ENCODE measurements at places on chromosomes 4 and X.

DNA sequence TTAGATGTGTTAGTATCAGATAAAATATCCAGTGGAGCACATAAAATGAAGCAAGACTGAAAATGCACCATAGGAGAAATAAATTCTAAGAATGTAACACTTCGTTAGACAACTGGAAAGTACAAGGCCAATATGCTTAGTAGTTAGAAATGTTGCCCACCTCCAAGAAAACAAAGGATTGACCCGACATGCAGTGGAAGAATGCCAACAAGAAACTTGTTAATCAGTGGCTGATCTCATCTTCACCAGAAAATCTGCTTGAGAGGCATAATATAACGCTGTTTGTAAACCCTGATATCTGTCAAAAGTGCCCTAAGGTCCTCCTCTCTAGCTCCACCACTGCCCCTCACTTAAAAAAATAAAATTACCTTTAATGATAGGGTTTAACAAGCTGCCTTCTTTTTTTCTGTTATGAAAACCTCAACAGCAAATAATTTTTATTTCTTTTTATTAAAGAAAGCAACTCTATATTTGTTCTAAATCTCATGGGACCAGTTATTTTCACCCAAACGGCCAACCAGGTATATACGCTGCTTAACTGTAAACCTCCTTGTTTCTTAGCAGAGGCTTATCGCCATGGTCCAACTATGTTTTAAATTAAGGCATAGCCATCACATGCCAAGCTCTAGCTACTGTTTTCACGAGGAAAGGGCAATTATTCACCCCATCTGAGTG, 1.8 kb downstream of the RASGEF1B start:
- DNase-seq, result no peak

DNA sequence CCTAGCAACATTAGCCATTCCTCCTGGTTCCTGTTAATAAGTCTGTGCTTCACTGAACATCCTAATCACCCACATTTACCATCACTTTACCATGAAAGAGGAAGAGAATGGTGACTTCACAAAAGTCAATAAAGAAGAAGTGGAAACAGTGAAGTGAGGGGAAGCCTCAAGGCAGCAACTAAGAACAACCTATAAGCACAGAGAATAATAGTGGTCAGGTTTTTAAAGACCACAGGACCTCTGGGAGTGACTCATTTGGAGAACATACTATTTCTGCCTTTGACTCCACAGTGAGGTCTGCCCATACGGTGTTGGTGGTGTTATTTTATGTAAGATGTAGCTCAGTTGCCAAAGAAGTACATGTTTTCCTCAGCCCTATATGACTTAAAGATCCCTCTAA, 86.0 kb upstream of the TET2 start:
- DNase-seq, result peak; percentile 30

GRCh38 chrX:12768491-12768890, 22.7 kb upstream of the PRPS2 start:
- no peak for DNase-seq

- no peak for DNase-seq
These were observed 249.4 kb downstream of the HNRNPD start for GRCh38 chr4:82124365-82124764.

GRCh38 chr4:153490985-153491483, 24.9 kb downstream of the TMEM131L start:
- no peak for DNase-seq

- no peak for DNase-seq
These were observed 13.7 kb downstream of the ZBTB33 start for GRCh38 chrX:120264341-120264740.

GRCh38 chr4:90234916-90235547, 107.8 kb downstream of the CCSER1 start:
- no peak for DNase-seq

DNA sequence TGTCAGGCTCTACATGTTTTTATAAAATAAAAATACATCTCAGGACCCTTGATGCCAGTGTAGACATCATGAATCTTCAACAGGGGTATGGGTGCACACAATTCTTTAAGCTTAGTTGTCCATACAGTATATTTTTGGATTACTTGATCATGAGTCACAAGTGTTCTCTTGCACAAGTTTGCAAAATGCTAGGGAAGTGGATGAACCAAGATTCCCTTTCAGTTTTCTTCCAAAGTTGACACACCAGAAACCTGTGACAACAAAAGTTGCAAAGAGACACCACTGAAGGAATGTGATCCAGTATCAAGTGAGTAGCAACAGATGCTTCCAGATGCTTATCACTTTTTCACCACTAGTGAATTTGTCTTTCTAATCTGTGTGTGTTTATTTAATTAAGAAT, 1021.2 kb downstream of the PCDH7 start:
- no peak for DNase-seq

- no peak for DNase-seq
These were observed 28.1 kb upstream of the GLRA3 start for GRCh38 chr4:174856926-174857800.

DNA sequence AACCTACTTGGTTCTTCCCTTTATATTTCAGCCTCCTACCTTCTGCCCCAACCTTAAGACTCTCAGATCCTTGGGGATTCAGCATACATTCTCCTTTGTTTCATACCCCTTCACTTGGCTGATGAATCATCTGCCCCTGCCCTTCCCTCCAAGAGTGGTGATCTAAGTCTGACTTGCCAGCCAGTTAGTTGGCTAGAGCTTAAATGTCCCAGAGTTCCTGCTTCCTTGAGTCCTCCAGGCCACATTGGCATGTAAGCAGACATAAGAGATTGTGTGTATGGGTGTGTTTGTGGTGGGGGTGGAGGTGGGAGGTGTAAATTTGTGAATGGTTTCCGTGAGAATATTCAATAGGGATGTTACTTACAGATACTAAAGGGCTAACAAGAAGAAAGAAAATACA, 3.7 kb upstream of the TEX13D start:
- DNase-seq, result no peak

GRCh38 chrX:8738588-8739189, 6.8 kb upstream of the ANOS1 start:
- peak; percentile 19 for DNase-seq
